ENCODE measurements at places on chromosomes 5 and 9. TPM values are rescaled to one million over a fixed set of nuclear protein-coding genes. Genes with fewer than 3 reads are reported as not detected.

The CRB2 gene
- not detected for total RNA-seq

The EGFLAM gene
- total RNA-seq: not detected

The BAAT gene
- total RNA-seq: not detected

DNA sequence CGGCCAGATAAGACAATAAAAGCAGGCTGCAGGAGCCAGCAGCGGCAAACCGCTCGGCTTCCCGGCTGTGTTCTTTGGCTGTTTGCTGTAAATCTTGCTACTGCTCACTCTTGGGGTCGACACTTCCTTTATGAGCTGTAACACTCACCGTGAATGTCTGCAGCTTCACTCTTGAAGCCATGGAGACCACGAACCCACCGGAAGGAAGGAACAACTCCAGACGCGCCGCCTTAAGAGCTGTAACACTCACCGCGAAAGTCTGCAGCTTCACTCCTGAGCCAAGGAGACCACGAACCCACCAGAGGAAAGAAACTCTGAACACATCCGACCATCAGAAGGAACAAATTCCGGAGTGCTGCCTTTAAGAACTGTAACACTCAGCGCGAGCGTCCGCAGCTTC, 451.7 kb downstream of the AGTPBP1 start:
- DNase-seq: no peak

DNA sequence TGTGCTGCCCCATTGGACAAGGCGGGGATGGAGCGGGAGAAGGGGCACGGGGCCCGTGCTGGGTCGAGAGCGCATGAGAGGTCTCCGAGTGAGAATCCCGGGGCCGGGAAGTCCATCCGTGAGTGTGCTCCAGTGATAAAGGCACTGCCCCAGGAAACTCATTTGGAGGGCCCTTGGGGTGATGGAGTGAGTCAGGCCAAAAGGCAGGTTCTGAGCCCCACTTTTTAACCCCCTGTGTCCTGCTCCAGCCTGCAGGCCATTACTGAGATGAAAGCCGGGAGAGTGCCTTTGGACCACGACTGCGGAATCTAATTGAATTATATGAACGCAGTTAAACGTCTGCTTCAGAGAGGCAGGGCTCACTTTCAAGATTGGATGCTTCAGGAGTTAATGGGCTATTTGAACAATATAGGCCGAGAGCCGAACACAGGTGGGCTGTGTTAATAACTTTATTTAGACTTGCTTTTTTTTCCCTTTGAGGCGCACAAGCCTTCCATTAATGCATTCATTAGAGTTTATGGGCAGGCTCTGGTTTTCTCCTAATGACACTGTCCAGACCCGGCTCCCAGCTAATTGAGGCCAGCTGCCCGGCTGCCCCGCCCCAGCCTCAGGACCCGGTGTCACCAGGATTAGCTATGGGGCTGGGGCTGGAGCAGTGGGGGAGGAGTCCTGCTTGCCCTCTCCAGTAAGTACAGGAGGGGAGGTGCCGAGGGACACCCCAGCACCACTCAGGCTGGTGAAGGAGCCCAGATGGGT, 79.1 kb upstream of the LMX1B start:
- DNase-seq: no peak

- DNase-seq: no peak
Measured at GRCh38 chr5:179438011-179438441, 92.8 kb upstream of the ADAMTS2 start.

DNA sequence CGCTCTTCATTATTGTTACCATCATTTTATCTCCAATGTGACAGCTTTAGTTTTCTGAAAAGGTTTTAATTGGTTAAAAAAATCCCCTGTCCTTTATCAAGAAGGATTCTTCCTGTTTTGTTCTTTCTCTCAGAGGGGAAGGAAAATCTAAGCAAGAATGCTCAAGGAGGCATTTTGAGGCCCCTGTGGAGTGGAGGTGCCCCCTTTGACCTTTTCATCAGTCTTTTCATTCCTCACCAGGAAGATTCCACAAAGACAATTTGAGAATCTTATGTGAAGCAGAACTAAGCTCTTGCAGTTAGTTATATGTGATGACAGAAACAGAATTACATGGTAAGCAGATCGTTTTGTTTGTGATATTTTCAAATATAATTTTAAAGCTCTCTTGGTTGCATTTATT, 489.6 kb downstream of the MAN2A1 start:
- DNase-seq: no peak

- no peak for DNase-seq
Measured at GRCh38 chr5:96595300-96596090, 66.7 kb upstream of the CAST start.

DNA sequence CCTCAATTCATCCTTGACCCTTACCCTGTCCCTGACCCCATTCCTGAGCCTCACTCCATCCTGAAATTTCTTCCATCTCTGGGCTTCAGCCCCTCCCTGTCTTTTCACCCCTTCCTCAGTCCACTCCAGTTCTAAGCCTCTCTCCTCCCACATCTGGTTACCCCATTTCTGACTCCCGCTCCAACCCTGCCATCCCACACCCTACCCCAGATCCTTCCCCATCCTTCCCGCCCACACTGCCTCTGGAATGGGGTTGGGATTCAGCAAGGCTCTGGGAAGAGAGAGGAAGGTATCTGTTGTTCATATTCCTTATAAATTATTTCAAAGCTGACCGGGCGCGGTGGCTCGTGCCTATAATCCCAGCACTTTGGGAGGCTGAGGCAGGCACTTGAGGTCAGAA, 29.9 kb upstream of the MVB12B start:
- no peak for DNase-seq

DNA sequence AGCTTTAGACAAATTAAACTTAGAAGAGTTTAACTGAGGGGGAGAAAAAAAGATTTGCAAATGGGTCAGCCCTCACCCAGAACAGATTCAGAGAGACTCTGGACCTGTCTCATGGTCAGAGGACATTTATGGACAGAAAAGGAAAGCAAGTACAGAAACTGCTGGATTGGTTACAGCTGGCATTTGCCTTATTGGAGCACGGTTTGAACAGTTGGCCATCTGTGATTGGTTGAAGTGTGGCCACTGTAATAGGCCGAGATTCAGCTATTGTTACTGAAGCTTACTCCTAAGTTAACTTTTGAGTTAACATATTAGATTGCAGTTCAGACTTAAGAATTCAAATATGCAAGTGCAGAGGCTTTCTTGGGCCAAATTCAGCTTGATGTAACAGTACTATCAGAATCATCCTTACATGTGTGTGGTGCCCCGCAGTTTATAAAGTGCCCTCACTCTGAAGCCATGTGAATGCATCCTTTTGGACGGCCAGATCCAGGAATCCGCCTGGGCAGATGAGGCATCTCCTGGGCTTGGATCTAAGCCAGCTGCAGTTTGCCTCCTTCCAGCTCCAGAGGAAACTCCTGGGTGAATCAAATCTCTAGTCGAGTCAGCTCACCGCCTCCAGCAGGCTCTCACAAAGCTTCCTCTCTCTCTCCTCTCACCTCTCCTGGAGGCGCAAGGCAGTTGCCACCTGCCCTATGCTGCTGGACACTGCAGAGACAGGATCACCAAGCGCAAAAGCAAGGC, 165.2 kb downstream of the ADAMTS12 start:
- DNase-seq: no peak

- no peak for DNase-seq
Measured at GRCh38 chr9:132627106-132627505, 42.7 kb downstream of the DDX31 start.

GRCh38 chr9:6873857-6874256, 116.1 kb downstream of the KDM4C start:
- DNase-seq: no peak

DNA sequence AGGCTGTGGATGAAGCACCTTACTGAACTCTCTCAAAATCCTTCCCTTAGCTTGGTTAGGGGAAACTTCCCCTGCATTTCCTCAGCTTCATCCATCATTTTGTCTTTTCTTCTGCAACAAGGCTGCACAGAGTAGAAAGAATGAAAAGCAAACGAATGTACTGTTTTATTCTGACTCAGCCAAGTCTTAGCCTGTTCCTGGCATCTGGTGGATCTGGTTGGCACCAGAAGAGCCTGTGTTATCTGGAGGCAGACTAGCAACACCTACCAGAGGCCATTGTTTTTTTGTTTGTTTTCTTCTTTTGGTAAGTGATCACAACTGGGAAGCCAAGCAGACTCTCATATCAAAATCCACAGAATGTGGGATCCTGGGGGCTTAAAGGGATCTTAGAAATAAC, 200.7 kb downstream of the FANCC start:
- DNase-seq: no peak

DNA sequence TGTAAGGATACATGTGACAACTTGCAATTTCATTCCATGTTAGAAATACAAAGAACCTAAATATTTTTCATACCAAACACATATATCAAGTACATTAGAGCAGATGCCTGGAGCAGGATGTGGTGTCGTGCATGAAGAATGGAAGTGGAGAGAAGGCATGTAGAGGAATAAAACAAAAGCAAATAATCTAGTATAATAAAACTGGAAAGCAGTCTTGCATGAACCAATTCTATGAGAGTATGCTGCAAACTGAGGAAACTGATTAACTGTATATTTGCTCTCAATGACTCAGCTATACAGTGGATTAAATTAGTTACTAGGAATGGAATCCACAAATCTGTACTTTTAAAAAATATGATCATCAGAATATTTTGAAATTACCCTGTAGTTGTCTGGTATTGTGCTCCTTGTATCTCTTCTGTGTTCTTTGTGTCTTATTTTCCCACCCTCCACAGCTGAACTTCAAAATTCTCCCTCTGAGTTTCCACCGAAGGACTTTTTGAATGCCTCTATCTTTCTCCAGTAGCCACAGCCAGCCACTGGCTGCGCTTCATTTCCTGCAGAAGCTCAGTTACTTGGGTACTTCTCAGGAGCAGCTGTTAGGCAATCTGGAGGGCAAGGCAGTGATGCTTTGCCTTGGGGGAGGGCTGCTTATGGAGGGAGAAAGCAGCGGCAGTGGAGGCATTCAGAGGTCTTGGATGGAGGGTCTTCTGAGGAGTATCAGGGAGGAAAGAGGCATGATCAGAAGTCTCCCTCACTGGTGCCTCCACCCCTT, 608.0 kb downstream of the BRINP1 start:
- DNase-seq: no peak

- DNase-seq: no peak
Measured at GRCh38 chr9:120080849-120081248, 499.1 kb downstream of the CDK5RAP2 start.

- DNase-seq: no peak
Measured at GRCh38 chr9:131480258-131480657, 22.5 kb upstream of the POMT1 start.

DNA sequence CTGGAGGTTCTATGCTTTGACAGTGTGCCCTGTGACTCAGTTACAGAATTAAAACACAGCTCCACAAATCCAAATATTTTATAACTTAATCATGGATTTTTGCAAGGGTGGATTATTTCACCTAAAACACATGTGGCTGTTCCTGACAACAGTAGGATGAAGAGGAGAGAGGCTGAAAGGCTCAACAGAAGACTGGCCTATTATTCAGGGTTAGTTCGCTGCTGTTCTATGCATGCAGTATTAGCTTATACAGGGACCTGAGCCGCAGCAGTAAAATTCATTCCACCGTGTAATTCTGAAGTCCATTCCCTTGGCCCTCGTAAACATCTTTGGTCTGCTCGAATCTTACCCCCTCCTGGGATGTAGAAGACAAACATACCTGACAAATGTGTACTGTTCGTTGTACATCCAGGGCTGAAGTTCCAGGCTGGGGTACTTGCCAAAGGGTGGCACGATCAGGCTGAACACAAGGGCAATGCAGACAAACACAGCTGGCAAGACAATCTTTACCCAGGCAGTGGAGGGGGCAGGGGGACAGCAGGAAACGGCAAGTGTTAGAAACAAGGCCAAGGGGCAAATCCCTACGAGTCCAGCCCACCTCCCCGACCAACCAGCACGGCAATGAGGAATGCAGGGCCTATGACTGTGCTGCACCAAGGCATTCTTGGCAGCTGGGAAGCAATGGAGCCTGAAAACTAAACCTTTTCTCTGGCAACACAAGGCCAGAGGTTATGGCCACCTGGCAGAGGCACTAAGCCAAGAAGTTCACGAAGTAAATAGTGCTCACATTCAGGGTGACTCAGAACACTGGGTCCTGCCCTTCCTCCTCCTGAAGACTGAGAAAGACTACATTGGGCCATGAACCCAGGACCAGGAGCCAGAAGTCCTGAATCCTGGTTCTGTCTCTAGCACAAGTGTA, 46.8 kb downstream of the NIPSNAP3B start:
- no peak for DNase-seq

- DNase-seq: no peak
Measured at GRCh38 chr9:90546200-90546599, 96.4 kb downstream of the DIRAS2 start.

GRCh38 chr5:52818360-52818759, 30.6 kb downstream of the ITGA1 start:
- DNase-seq: no peak

DNA sequence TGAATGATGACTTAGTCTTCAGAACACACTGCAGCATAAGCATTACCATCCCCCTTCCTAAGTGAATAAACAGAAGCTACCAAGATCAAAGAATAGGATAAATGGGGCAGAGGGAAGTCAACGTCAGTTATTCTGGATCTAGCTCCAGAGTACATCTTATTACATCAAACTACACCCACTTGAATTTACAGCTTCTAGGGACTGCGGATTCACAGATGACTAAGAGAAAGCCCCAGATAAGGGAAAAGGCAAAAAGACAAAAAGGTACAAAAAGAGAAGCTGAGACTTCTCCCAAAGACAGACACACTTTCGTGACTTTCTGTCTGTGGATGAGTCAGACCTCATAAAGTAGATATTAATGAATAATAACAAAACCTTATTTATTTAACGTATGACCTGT, 457.9 kb upstream of the BRINP1 start:
- no peak for DNase-seq

DNA sequence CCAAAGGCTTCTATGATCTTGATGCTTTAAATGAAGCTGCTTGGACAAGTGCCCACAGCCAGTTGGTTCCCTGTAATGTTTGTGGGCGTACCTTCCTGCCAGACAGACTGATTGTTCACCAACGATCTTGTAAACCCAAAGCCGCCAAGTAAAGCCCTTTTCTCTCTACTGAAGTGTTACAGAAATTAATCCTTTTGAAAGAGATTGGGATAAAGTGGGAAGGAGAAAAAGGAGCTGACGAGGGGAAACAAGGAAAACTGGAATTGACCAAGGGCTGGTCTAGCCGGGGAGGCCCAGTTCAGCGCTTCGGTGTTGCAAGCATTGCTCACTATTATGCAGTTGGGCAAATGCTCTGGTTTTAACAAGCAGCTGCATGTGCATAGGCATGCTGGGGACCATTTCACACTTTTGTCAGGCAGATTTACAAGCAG, 53.2 kb downstream of the ZNF474 start:
- no peak for DNase-seq

DNA sequence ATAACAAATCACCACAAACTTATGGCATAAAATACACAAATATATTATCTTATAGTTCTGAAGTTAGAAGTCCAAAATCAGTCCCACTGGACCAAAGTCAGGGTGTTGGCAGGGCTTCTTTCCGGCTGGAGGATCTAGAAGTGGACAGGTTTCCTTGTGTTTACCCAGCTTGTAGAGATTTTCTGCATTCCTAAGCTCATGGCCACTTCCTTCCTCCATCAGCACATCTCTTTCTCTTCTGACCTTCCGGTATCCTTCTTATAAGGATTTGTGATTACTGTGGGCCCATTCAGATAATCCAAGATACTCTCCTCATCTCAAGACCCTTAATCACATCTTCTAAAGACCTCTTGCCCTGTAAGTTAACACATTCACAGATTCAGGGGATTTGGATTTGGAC, 97.6 kb downstream of the RAB3C start:
- no peak for DNase-seq
